CD4-positive, alpha-beta T cell treated with Interleukin-4 for 4 hours (primary cell): ENCODE measurements at places on chromosomes 7 and 10.

DNA sequence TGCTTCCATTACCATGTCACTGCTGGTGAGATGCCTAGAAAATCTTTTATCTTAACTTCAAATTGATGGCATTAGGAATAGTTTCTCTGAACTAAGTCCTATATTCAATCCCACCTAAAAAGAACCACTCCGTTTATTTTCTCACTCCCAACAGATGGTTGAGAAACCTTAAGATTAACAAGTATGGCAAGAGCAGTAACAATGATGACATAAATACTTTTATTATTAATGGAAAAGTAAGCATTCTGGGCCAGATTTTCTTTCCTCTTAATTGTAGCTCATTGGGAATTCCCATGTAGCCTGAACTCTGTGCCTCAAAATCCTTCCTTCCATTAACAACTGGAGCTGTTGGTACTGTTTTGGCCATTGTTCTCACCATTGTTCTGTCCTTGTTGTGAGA is 21.1 kb upstream of the FAM13C start:
- DNase-seq = no peak

DNA sequence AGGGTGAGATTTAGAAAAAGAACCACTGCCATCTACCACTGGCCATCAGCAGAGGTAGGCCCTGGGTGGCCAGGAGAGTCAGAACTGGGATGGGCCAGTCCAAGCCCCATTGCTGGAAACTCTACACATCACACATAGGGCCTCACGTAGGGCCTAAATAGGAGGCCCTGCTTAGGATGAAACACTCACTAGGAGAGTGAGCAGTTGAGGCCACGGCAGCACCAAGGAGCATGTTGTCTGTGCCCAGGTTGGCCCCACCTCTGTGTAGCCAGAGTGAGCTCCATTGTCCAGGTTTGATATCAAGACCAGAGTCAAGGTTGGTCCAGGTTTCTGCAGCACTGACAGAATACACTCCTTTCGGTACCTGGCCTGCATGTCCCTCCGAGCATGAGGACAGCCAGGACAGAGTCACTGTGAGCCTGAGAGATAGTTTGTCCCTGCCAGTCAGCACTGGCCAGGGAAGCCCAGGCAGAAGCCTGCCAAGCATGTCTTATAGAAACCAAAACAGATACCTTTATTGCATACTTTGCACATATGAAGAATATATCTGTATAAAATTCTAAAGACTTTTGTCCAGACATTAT is 77.9 kb upstream of the CAMK2B start:
- DNase-seq = no peak

GRCh38 chr7:97027427-97028234 is 3.0 kb upstream of the DLX5 start:
- DNase-seq = peak; percentile 58

GRCh38 chr10:74434547-74434946 is 283.5 kb downstream of the ADK start:
- no peak for DNase-seq

GRCh38 chr10:132341017-132341416 is 9.0 kb downstream of the LRRC27 start:
- DNase-seq = no peak

DNA sequence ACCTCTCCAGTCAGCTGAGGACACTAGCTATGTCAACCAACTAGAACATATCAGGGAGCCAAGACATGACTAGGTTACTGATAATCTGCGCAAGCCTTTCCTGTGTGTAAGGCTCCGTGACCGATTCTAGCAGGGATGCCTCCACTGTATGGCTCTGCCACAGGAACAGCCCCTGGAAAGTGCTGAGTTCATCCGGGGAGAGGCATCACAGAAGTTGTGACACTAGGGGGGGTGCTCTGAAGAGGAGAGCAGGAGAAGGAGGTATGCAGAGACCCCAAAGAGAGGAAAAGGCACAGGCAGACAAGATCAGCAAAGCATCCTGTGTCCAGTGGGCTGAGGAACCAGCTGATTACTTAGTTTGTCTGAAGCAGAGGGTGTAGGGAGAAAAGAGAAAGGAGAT is 13.5 kb downstream of the UPP1 start:
- DNase-seq = no peak
